ENCODE measurements at places on chromosomes 12 and 14.

GRCh38 chr14:34684578-34684977 lies 29.8 kb downstream of the CFL2 start:
- DNase-seq, result peak; percentile 24

- DNase-seq, result peak; percentile 90
Observed at GRCh38 chr12:47021298-47021697, 58.1 kb upstream of the PCED1B start.

DNA sequence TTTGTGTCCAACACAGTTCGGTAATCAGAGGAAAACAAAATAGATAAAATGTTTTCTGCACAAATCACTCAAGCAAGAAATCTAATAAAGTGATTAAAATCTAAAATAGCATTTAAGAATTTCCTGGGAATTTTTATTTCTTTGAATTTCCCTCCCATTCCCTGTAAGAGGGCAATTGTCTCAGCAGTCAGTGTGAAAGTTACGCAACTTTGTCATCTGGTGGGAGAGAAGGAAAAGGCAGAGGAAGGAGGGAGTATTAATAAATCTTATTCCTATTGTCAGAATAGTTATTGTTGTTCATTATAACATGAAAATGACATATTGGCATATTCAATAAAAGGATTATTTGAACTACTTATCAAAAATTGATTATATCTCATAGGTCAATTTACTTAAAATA lies 464.9 kb downstream of the PRKD1 start:
- DNase-seq, result no peak

DNA sequence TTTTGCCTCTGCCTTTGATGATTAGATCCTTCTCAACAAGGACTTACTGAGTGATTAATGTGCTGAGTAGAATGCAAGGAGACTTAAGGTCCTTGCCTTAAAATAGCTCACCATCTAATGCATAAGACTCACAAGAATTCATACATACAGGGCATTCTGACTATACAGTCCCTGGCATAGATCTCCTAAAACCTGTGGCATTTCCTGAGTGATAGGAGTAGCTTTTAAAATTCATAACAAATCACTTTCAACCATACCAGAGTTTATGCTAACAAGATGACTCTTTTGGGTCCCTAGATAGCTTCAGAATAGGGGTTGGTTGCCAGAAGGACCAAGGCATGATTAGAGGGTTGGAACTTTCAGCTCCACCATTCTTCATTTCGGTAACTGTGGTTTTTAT lies 48.8 kb downstream of the STXBP6 start:
- DNase-seq, result no peak
